K562 (cell line): ENCODE measurements at places on chromosomes 7 and 10.
A peak's percentile ranks its signal among the peaks of the same experiment; 100 is the strongest.

DNA sequence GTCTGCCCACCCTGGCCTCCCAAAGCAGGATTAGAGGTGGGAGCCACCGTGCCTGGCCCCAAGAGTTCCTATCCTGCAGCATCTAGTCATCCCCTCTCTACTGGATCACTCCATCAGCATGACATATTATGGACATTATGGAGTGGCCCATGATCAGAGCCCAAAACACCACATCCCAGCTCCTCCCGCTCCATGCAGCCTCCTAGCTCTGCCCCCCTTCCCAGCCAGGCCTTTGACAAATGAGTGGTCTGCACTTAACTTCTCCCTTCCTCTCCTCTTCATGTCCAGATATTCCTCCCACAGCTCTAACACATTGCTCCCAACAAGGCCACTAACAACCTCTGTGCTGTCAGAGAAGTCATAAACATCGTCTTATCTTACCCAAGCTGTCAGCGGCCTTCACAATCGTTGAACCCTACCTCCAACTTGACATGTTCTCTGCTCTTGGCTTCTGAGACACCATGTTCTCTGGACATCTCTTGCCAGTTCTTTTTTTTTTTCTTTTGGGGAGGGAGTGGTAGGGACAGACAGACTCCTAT, 187.6 kb downstream of the NSUN6 start:
- DNase-seq: no peak

DNA sequence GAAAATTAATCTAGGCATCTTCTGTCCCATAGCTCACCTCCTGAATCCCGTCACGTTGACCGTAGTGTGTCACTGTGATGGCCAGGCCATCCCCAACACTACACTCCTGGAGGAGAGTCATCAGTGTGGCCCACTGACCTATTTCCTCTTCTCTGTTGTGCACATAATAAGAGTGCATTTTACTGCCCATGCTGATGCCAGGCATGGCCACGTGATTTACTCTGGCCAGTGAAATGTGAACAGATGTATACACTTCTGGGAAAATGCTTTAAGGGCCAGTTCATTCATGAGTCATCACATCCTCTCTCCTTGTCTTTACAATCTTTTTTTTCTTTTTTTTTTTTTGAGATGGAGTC, 101.9 kb upstream of the PIP4K2A start:
- DNase-seq: no peak

GRCh38 chr7:26777385-26777784, 87.0 kb downstream of the SKAP2 start:
- no peak for DNase-seq

GRCh38 chr7:17492437-17492836, 194.0 kb downstream of the AHR start:
- DNase-seq: no peak

DNA sequence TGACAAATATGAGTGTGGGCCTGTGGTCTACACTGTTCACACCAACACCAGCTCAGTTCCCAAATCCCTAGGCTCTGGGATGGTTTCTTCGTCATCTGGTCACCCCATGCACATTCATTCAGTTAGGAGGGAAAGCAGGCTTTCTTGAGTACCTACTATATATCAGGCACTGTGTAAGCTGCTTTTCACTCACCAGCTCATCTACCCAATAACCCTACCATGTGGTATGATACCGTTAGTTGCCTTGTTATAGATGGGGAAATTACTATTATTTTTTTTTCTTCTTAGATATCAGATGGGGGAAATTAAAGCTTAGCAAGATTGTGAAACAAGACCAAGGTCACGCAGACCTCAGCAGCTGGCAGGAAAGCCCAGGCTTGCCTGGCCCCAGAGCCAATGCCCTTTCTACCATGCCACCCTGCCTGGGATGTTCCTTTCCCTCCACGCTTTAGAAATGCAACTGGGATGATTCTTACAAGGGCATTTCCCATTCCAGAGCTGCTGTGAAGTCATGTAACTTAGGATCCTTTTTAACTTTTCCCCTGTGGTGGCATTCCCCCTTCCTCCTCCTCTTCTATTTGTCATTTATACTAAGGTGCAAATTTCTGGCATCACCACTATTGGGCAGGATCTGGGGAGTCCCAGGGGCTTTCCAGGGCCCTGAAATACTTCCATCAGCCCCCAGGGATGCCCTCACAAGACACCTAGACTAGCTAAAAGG, 93.1 kb upstream of the EFCAB10 start:
- no peak for DNase-seq

- DNase-seq: no peak
These were observed 57.9 kb downstream of the DNAJB9 start for GRCh38 chr7:108627476-108628051.

GRCh38 chr7:130430841-130431666, 9.8 kb downstream of the CEP41 start:
- DNase-seq: no peak

- DNase-seq: no peak
These were observed 66.4 kb downstream of the ST8SIA6 start for GRCh38 chr10:17387861-17388503.

DNA sequence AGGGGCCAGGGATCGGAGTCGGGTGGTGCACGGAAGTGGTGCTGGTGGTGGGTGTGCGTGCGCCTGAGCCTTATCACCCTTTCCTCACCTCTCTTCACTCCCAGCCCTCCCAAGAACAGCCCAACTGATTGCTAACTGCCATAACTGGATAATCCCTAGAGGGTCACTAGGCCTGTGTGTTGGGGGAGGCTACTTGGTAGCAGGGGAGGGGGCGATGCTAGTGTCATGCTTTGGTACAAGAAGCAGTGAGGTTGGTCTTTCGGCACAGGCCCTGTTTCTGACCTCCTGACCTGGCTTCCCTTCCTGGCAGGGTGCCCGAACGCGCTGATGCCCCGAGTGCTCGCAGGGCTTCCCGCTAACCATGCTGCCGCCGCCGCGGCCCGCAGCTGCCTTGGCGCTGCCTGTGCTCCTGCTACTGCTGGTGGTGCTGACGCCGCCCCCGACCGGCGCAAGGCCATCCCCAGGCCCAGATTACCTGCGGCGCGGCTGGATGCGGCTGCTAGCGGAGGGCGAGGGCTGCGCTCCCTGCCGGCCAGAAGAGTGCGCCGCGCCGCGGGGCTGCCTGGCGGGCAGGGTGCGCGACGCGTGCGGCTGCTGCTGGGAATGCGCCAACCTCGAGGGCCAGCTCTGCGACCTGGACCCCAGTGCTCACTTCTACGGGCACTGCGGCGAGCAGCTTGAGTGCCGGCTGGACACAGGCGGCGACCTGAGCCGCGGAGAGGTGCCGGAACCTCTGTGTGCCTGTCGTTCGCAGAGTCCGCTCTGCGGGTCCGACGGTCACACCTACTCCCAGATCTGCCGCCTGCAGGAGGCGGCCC, 652 bp downstream of the KAZALD1 start:
- peak; percentile 52 for DNase-seq
